CD4-positive, alpha-beta memory T cell (primary cell): ENCODE measurements at places on chromosomes 3 and 15. TPM values are rescaled to one million over a fixed set of nuclear protein-coding genes. Genes with fewer than 3 reads are reported as not detected.

- no peak overlapping the region for H3K4me3 ChIP-seq
- H3K4me1 ChIP-seq, result no peaks in the 10 kb centered on the region
- no peak for DNase-seq
- H3K27ac ChIP-seq, result no peak overlapping the region
- no peaks in the 10 kb centered on the region for H3K27me3 ChIP-seq
Measured at GRCh38 chr15:25684521-25685431, 178.4 kb downstream of the ATP10A start.

- H3K4me1 ChIP-seq, result peaks cover 19% of the 10 kb centered on the region
- H3K27ac ChIP-seq, result no peak overlapping the region
- no peaks in the 10 kb centered on the region for H3K27me3 ChIP-seq
Measured at GRCh38 chr15:65580287-65580686, 30.6 kb downstream of the INTS14 start.

Gene ADIPOQ
- not detected for total RNA-seq

DNA sequence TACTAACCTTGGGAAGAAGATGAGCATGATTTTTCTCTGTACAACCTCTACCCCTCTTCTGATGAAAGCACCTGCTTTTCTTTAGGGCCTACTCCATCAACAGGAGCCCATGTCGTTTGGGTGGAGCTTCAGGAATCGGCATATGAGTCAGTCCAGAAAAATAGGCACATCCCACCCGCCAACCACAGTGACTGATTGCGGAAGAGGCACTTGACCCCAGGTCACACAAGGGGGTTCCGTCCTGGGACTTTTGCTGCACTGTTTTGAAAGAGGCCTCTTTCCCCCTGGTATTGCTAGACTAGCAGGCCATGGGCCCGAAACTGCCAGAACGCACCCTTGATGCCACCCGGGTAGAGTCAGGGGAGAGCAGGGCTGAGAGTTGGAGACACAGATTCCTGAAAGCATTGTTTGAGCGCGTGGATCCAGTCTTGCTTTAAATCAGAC, 19.3 kb upstream of the NRROS start:
- no peaks in the 10 kb centered on the region for H3K36me3 ChIP-seq
- H3K4me1 ChIP-seq, result peaks cover 13% of the 10 kb centered on the region
- no peak for DNase-seq
- H3K27ac ChIP-seq, result no peak overlapping the region
- H3K27me3 ChIP-seq, result no peaks in the 10 kb centered on the region

Gene GOLGA8J
- not detected for total RNA-seq

Gene ADAMTS9
- total RNA-seq, result not detected

- DNase-seq, result no peak
- H3K4me1 ChIP-seq, result no peaks in the 10 kb centered on the region
- H3K27me3 ChIP-seq, result no peaks in the 10 kb centered on the region
- H3K4me3 ChIP-seq, result no peak overlapping the region
- H3K36me3 ChIP-seq, result no peaks in the 10 kb centered on the region
Measured at GRCh38 chr15:81235276-81236123, 38.8 kb downstream of the IL16 start.

Gene APOD
- not detected for total RNA-seq

Gene PAQR5
- 0.20 TPM for total RNA-seq

Gene PRR20G
- not detected for total RNA-seq

Gene PAQR9
- not detected for total RNA-seq

Gene SLC24A5
- total RNA-seq, result not detected

Gene GUCA1C
- total RNA-seq, result not detected

DNA sequence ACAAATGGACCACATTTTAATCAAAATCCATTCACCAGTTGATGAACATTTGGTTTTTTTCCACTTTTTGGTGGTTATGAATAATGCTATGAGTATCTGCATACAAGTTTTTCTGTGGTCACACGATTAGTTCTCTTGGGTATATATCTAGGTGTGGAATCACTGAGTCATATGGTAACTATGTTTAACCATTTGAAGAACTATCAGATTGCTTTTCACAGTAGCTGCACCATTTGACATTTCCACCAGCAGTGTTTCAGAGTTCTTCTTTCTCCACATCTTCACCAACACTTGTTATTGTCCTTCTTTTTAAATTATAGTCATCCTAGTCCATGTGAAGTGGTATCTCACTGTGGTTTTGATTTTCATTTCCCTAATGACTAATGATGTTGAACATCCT, 33.3 kb upstream of the ATG7 start:
- H3K4me1 ChIP-seq, result no peaks in the 10 kb centered on the region
- no peaks in the 10 kb centered on the region for H3K36me3 ChIP-seq
- H3K27me3 ChIP-seq, result no peaks in the 10 kb centered on the region
- no peak for DNase-seq
- H3K27ac ChIP-seq, result no peak overlapping the region
- H3K4me3 ChIP-seq, result no peak overlapping the region

DNA sequence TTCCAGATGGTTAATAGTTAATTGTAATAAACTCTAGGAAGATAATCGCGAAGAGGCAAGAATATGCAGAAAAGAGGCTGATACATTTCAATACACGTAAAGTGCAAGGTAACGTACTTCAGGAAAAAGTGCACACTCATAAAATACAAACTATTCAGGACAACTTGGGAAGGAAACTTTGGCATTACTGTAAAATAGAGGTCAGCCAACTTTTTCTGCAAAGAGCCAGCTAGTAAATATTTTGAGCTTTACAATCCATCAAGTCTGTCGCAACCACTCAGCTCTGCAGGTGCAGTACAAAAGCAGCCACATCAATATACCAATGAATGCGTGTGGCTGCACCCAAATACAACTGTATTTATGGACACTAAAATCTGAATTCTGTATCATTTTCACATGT, 51.6 kb upstream of the THUMPD3 start:
- H3K27ac ChIP-seq, result no peak overlapping the region
- DNase-seq, result no peak
- no peaks in the 10 kb centered on the region for H3K4me1 ChIP-seq
- peaks cover 3% of the 10 kb centered on the region for H3K27me3 ChIP-seq
